ENCODE measurements at places on chromosomes 11 and 22. TPM values are rescaled to one million over a fixed set of nuclear protein-coding genes. Genes with fewer than 3 reads are reported as not detected.

The KREMEN1 gene
- 8.8 TPM for polyA plus RNA-seq

DNA sequence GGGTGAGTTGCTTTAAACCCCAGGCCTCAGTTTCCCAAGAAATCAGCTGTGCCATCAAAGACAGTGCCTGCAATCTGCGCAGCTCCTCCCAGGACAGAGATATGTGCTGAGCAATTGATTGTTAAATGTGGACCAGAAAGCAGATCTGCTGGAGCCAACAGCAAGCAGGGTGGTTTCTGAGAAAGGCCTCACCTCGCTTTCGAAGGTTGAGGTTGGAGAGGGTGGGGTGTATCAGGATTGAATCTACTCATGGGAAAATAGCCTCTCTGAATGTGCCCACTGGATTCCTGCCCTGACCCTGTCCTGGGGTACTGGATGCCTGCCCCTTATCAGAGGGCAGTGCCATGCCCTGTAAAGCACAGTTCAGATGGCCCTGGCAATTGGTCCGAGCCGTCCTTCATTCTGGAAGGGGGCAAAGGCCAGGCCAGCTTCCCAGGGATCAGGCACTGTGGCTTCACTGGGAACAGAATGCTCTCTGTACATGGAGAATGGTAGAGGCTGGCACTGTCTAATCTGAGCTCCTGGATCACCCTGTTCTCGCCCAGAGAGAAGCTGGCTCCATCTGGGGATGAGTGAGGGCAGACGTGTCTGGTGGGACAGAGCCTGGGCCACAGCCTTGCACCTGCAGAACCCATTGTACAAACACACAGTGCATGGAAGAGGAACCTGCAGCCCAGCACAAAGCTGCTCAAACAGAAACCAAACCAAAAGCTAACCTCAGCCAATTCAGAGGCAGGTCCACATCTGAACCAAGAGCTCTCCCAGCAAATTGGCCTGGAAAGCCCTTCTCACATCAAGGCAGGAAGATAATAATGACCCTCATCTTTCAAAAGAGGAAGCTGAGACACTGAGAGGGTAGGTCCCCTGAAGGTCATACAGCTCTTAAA, 15.2 kb downstream of the DHCR7 start:
- H3K4me3 ChIP-seq = no peak overlapping the region
- H3K36me3 ChIP-seq = peaks cover 19% of the 10 kb centered on the region
- H3K4me1 ChIP-seq = no peaks in the 10 kb centered on the region
- DNase-seq = no peak
- H3K27ac ChIP-seq = no peak overlapping the region
- no peaks in the 10 kb centered on the region for H3K27me3 ChIP-seq

DNA sequence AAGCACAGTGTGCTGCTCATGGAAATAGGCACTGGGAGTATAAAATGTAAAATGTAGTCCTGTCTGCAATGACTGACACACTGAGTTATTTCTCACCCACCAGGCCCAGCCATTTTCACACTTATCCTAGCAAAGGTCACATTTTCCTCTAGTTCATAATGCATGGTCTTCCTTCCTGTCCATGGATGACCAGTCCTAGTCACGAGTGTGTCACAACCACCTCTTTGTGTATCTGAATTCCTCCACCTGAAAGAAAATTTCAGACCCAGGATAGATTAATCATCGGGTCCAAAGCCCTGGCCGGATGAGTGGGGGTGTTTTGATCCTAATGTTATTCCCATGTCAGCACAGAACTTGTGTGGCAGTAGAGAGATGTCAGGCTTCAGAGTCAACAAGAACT, at the start of gene MRGPRX4:
MRGPRX4 (plus strand) TSS at position 172 of the 400 bp plus-strand sequence. CDS start 420 bp downstream, outside the sequence.
- no peak within 1 kb of the TSS for H3K4me3 ChIP-seq
- no peaks in the 10 kb centered on the region for H3K36me3 ChIP-seq
- no peak within 1 kb of the TSS for H3K27ac ChIP-seq
- no peaks in the 10 kb centered on the region for H3K4me1 ChIP-seq
- DNase-seq = no peak

- H3K27me3 ChIP-seq = no peaks in the 10 kb centered on the region
- H3K4me1 ChIP-seq = peaks cover 3% of the 10 kb centered on the region
- no peaks in the 10 kb centered on the region for H3K36me3 ChIP-seq
- no peak overlapping the region for H3K27ac ChIP-seq
Measured at GRCh38 chr11:118886681-118887111, 3.0 kb downstream of the CXCR5 start.

DNA sequence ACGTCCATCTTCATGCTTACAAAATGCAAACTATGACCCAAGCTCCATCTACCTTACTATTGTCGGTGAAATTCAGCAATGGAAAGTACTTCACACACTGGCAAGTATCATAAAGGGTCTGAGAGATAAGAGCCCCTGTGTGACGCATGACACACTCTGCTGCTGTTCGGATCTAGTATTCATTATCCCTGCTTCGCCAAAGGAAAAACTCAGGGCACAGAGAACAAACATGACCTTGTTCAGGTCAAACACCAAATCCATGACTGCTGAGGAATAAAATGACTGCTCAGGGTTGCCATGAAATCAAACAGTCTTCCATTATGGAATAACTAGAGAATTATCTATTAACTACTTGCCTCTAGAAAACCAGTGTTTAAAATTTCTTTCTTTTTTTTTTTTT, 73.0 kb downstream of the MICAL3 start:
- H3K27ac ChIP-seq = peak overlapping the region; percentile 86
- H3K27me3 ChIP-seq = no peaks in the 10 kb centered on the region
- no peak overlapping the region for H3K4me3 ChIP-seq
- peaks cover 15% of the 10 kb centered on the region for H3K4me1 ChIP-seq

DNA sequence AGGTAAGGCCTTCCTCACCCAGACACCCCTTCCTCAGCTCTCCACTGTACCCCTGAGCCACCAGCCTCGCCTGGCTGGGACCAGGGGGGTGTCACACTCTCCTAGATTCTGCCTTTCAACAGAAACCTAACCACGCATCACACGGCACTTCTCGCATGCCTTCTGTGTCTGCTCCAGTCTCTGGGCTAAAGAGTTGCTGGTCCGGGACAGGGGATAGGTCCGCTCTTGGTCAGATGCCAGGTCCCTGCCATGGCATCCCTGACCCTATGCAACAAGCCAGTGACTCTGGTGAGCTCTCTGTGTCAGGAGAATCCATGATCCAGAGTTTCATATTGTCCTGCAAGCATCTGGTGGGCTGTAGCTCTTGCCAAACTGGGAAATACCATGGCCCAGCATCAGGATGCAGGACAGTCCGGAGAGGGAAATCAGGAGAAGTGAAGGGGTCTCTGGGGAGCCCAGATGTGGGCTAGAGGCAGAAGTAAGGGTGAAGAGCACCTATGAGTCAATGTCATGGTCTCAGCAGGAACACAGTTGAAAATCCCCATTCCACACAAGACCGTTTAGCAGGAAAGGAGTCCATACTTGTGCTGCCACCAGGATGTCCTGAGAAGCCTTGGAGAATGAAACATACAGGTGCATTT, 14.1 kb downstream of the IGLL5 start:
- H3K4me1 ChIP-seq = peaks cover 18% of the 10 kb centered on the region
- no peak overlapping the region for H3K27ac ChIP-seq
- no peaks in the 10 kb centered on the region for H3K36me3 ChIP-seq
- H3K27me3 ChIP-seq = no peaks in the 10 kb centered on the region
- no peak overlapping the region for H3K4me3 ChIP-seq

The CEP126 gene
- 6.5 TPM for polyA plus RNA-seq

The OR52I1 gene
- not detected for polyA plus RNA-seq

The NDUFS8 gene
- 180 TPM for polyA plus RNA-seq

DNA sequence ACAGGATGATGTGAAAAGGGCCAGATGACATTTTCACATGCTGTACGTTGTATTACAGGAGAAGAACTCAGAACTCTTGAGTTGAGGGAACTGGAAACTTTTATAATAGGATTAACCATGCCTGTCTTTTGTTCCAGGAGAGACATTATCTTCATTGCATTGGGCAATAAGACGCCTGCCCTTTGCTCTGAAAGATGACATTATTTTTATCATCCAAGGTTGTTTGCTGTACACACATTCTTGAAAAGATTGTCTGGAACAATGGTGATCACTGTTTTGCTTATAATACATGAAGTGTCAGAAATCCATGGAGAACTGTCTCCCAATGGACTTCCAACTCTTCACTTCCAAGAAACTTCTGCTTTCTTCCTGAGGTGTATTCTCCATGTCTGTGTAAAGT, 334.6 kb upstream of the B3GAT1 start:
- H3K4me3 ChIP-seq = no peak overlapping the region
- H3K36me3 ChIP-seq = no peaks in the 10 kb centered on the region
- H3K4me1 ChIP-seq = no peaks in the 10 kb centered on the region
- DNase-seq = no peak
- no peak overlapping the region for H3K27ac ChIP-seq

DNA sequence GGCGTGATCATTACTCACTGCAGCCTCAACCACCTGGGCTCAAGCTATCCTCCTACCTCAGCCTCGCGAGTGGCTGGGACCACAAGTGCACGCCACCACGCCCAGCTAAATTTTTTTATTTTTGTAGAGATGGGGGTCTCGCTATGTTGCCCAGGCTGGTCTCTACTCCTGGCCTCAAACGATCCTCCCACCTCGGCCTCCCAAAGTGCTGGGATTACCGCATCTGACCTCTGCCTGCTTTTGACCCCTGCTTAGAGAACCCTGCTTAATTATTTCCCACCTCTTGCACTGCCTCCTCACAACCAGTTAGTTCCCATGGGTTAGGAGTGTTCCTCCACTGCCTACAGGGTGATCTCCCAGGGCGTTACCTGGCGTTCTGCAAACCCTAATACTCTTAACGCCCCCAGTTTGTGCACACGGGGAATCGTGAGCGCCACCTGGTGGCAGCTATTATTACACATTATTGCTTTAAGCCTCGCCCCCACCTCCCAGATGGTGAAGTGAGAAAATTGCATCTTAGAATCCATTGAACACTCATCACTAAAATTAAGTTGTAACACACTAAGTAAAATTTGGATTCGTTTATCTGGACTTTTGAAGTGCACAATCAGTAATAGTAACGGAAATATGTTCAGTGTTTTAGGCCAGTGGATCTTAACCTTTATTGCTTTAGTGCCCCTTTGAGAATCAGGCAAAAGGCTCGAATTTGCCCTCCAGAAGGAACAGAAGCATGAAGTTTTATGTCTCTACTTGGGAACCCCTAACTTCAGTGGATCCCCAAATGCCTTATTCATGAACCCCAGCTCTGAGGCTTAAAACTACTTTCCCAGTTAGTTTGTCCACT, 61.4 kb upstream of the ASPHD2 start:
- H3K4me3 ChIP-seq = no peak overlapping the region
- H3K36me3 ChIP-seq = no peaks in the 10 kb centered on the region
- peak; percentile 24 for DNase-seq
- H3K27ac ChIP-seq = no peak overlapping the region
- H3K4me1 ChIP-seq = no peaks in the 10 kb centered on the region
- H3K27me3 ChIP-seq = no peaks in the 10 kb centered on the region

The CSNK2A3 gene
- 0.61 TPM for polyA plus RNA-seq

GRCh38 chr11:1748636-1749394, 1.6 kb downstream of the IFITM10 start:
- H3K4me1 ChIP-seq = no peaks in the 10 kb centered on the region
- no peaks in the 10 kb centered on the region for H3K36me3 ChIP-seq
- H3K27ac ChIP-seq = no peak overlapping the region
- H3K27me3 ChIP-seq = no peaks in the 10 kb centered on the region
- no peak for DNase-seq

The CBLIF gene
- not detected for polyA plus RNA-seq

The UBQLNL gene
- polyA plus RNA-seq = 0.39 TPM

- no peak overlapping the region for H3K4me3 ChIP-seq
- peaks cover 11% of the 10 kb centered on the region for H3K36me3 ChIP-seq
- H3K27ac ChIP-seq = no peak overlapping the region
- no peak for DNase-seq
Measured at GRCh38 chr11:68158580-68158979, 37.4 kb upstream of the CHKA start.

The PARVA gene
- polyA plus RNA-seq = 19.9 TPM
